ENCODE measurements at places on chromosomes 12 and 14. TPM values are rescaled to one million over a fixed set of nuclear protein-coding genes. Genes with fewer than 3 reads are reported as not detected.

GRCh38 chr12:100077367-100077766 lies 65.3 kb downstream of the BLTP3B start:
- DNase-seq: no peak

GRCh38 chr14:46197856-46198255 lies 453.7 kb downstream of the RPL10L start:
- DNase-seq: no peak

DNA sequence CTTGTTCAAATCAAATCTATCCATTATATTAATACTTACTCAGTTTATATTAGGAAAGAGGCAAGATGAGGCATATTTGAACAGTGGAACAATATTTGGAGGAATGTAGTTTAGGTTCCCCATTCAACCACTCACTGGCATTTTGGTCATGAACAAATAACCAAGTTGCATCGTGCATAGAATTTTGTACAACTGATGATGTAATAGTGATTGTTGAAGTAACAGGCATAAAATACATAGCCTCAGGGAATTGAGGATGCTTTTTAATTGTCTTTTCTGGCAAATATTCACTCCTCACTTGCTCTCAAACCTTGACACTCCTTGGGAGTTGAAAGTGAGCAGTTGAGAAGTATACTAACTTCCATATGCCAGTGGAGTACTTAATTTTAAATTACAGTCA lies 175.2 kb downstream of the SRGAP1 start:
- no peak for DNase-seq

GRCh38 chr12:63294327-63294632 lies 143.3 kb upstream of the AVPR1A start:
- DNase-seq: no peak

GRCh38 chr12:68780731-68781130 lies 27.2 kb upstream of the MDM2 start:
- no peak for DNase-seq

- DNase-seq: no peak
Observed at GRCh38 chr12:132076711-132077110, 67.4 kb downstream of the DDX51 start.

The C1QL4 gene
- not detected for total RNA-seq

- DNase-seq: no peak
Observed at GRCh38 chr14:31265701-31266398, 58.3 kb upstream of the HECTD1 start.

GRCh38 chr12:106780010-106780631 lies 5.6 kb downstream of the RIC8B start:
- DNase-seq: no peak

The OR4E1 gene
- not detected for total RNA-seq

DNA sequence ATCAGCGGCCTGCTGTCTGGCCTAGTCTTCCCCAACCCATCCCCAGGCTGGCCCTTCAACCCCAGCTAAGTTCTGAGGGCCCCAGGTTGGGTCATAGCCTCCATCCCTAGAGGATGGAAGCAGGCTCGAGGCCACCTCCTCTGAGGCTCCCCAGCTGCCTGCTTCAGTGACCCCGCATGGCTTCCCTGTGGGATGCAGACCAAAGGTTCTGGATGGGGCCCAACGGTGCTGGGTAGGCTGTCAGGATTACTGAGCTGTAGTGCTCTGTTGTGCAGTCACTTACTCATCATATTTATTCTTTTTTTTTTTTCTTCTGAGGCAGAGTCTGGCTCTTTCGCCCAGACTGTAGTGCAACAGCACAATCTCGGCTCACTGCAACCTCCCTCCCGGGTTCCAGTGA lies 92.0 kb downstream of the IRF2BPL start:
- DNase-seq: no peak

- no peak for DNase-seq
Observed at GRCh38 chr12:131239384-131240094, 285.8 kb downstream of the ADGRD1 start.

The POU6F1 gene
- 20.3 TPM for total RNA-seq

- no peak for DNase-seq
Observed at GRCh38 chr14:101022121-101022520, 118.6 kb upstream of the RTL1 start.

DNA sequence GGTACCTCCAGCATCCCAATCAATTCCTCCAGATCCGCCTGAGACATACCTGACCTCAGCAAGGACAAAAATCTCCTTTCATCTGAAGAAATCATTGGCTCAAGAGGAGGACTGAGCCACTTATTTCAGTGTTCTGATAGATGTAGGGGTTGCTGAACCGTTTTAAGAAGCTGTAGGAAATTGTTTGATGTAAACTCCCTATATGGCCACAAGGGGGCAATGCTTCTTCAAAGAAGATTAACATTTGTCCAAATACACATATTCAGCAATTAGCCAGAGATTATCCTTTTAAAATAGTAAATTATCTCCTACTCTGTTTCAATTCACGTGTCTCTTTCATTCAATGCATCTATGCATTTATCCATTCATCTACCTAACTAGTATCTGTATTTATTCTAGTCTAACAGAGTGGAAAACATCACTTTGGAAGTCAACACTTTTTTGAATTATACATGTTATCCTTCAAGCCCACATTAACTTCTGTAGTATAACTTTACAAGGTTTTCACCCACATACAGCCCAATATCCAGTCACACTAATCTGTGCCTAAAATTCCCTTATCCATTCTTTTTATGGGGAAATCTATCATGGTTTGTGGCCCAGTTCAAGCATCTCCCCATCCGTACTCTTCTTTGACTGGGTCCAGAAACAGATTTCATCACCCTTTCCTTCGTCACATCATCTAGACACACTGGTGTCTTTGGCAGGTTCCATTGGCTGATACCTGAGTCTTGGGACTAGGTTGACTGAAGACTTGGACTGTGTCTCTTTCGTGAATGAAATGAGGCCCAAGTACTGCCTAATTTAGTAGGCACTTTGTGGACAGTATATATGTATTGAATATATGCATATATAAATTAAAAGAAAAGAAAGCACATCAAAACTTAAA lies 411.0 kb upstream of the OR4E1 start:
- DNase-seq: no peak

GRCh38 chr12:116319233-116319897 lies 41.9 kb upstream of the MED13L start:
- DNase-seq: no peak

DNA sequence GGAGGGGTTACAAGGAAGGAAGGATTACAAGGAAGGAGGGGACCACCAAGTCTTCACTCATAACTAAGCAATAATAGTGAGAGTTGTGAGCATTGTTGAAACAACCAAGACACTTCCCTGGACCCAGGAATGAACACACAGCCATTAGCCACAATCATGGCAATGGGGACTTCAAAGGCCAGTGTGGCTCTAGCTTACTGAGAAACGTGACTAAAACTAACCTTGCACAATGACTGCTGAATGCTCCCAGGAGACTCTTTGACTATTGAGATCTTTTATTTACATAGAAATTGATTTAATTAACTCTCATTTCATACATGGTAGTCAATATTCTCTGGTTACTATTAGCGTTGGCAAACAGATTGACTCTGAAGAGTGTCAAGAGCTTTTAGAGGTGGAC lies 263.0 kb upstream of the SOX5 start:
- no peak for DNase-seq

GRCh38 chr14:94596361-94596760 lies 15.1 kb downstream of the SERPINA5 start:
- DNase-seq: no peak

GRCh38 chr12:86264451-86265328 lies 8.5 kb upstream of the MGAT4C start:
- DNase-seq: no peak

- no peak for DNase-seq
Observed at GRCh38 chr12:130948136-130948535, 5.6 kb upstream of the ADGRD1 start.

GRCh38 chr14:43539210-43539609 lies 967.9 kb downstream of the FSCB start:
- no peak for DNase-seq

DNA sequence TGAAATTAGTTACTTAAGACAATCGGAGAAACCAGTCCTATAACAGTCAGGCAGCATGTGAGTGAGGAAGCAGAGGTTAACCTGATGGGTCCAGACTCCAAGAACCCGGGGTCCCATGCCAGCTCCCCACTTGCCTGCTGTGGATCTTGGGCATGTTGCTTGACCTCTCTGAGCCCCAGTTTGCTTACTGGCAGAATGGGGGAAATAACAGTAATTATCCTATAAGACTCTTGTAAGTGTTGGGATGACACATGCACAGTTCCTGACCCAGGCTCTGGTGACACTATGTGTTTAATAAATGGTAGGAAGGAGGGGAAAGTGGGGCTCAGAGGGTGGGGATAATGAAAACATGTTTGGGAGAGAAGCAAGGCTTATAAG lies 56.8 kb downstream of the RPH3A start:
- no peak for DNase-seq

The DAO gene
- total RNA-seq: not detected

DNA sequence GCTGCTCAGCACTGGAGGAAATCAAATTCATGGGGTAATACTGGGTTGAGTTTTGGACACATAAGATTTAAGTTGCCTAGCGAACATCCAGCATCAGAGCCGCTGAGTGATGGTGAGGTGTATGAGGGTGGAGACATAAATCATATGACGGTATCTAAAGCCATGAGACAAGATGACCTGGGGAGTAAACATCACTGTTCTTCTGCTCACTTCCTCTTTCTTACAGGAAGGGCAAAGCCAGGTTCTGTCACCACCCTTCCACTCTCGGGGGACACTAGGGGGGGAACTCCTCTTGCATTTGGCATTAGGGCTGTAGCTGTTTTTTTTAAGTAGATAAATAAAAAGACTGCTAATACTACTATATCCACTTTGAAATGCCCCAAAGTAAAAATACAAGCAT lies 24.0 kb downstream of the PRDM4 start:
- DNase-seq: peak; percentile 53

GRCh38 chr12:53067074-53067992 lies 11.9 kb downstream of the SPRYD3 start:
- DNase-seq: no peak

The PIGH gene
- 21.9 TPM for total RNA-seq

- no peak for DNase-seq
Observed at GRCh38 chr14:96585672-96586013, 83.5 kb downstream of the PAPOLA start.

The SAMD15 gene
- 1.00 TPM for total RNA-seq

DNA sequence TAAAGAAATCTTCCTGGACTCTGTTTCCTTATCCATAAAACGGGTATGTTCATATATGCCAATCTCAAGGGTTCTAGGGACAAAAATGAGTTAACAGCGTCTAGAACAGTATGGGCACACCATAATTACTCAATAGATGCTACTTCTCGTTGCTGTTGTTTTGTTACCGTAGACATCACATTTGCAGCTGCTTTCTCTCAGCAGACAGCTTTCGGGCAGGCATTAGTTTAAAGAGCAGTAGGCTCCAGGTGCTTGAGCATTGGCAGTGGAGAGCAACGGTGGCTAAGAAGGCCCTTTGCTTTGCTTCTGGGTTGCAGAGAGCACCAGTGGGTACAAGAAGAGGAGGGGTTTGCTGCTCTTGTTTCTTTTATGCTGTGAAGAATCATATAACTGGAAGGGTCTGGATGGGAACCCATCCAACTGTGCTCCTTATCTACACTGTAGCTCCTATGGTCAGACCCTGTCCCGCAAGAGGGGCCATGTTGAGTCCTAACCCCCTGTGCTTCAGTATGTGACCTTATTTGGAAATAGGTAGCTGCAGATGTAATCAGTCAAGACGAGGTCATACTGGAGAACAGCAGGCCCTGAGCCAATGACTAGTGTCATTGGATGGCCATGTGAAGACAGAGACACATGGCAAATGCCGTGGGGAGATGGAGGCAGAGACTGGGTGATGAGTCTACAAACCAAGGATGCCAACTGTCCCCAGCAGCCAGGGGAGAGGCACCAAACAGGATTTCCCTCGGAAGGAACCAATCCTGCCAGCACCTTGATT lies 120.0 kb downstream of the RBM19 start:
- DNase-seq: no peak

The EEA1 gene
- 22.6 TPM for total RNA-seq

GRCh38 chr12:129807136-129807535 lies 96.7 kb downstream of the TMEM132D start:
- no peak for DNase-seq

- DNase-seq: no peak
Observed at GRCh38 chr12:126290456-126290855, 1225.2 kb downstream of the AACS start.

- no peak for DNase-seq
Observed at GRCh38 chr12:11685716-11686115, 36.2 kb downstream of the ETV6 start.

DNA sequence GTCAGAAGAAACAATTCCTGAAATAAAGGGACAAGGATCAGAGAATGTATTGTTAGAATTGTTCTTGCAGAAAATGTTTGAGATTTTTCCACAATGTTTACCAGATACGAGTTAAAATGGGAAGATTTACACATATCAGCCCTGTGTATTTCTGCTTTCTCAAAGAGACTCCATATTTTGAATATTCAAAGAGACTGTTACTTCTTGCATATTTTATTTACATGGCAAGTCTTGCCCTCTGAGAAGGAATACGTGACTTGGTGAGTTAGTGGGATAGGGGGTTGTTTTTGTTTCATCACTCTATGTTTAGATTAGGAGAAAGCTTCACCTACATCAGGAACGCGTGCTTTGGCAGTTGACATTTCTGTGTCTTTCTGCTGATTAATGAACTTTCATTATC lies 56.1 kb upstream of the ZDHHC17 start:
- no peak for DNase-seq

DNA sequence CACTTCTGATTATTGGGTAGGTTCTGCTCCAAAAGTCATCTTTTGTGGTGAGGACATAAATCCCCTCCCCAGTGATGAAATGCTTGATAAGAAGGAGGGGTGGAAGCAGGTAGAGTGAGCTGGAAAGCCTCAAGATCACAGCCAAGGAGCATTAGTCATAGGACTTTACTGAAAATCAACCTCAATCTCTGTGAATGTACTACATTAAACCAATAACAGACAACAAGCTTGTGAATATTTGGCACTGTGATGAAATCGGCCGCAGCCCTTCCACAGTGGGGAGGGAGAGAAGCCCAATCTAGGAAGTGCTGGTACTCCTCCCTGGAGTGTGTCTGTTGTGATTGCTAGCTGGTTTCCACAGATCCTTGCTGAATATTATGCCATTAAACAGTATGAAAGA lies 41.2 kb upstream of the PTCSC3 start:
- DNase-seq: no peak

DNA sequence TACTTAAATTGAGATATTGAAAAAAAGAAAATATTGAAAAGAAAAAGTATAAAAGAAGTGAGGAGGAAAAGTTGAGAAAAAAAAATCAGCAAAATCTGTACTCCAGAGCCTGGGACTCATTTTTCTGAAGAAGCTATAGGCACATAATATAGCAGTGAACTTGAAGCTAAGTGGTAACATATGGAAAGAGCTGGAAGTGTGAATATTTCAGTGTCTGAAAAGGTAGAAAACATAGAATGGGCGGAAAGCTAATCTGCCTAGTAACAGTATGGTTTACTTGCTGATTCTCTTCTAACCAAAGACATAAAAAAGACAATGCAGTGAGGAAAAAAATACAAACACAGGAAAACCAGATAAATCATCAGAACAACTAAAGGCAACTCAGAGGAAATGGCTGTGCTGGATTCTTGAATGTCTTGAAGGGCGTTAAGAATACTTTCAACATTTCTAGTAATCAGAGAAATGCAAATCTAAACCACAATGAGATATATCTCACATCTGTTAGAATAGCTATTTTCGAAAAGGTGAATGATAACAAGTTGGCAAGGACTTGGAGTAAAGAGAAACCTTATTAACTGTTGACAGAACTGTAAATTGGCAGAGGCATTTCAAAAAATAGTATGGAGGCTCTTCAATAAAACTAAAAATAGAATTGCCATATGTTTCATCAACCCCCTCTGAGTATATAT lies 784.6 kb downstream of the LRFN5 start:
- DNase-seq: no peak

All from activated B cell treated with CpG ODN at 0.5 μM for 24 hours (primary cell).